ENCODE measurements at places on chromosomes 4 and X.

- DNase-seq: no peak
Measured at GRCh38 chrX:69107231-69107739, 58.0 kb downstream of the PJA1 start.

DNA sequence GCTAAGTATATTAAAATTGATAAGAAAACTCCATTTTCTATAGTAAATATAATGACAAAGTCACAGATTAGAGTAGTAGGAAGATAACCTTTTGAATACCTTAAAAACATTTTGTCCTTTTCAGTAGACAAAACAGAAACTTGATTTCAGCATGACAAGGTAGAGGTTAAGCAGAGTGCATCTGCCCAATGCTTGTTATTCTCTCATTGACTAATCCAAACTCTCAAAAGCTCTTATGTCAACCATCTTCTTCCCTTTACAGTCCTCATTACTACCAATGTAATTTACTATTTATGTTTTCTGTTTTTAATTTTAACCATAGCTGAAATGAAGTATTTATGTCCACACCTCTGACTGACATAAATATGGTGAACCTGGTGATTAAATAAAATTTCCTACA, 11.1 kb downstream of the NIPAL1 start:
- no peak for DNase-seq

DNA sequence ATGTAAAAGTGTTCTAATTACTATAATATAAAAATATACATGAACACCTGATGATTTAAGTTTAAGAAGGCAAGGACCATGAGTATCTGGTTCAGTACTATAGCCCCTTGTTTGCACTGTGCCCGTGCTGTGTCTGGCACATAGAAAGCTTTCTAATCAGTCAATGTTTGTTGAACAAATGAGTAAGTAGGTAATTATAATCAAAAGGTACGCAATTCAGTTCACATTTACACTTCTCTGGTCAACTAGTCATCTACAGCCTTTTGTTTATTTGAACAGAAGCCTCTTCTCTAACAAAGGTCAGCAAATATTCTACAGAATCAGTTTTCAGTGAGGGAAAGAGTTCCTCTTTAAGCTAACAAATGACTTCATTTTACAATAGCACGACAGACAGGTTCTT, 523.3 kb downstream of the SMARCA1 start:
- peak; percentile 78 for DNase-seq

DNA sequence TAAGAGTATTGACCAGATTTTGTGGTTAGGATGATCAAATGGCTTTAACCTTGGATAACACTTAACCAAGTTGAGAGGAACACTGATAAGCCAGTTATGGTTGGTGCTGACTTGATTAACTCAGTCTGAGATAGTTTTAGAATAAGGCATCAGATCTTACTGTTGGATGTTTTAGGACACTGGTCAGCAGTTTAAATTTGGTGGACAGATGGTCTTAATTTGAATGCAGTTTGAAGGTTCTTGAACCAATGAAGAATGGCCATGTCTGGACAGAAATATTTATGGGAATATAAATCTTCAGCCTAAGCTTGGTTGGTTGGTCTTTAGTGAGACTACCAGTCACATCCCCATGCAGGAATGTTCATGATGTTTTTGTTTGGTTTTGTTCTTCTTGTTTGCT, 2.6 kb upstream of the GIMD1 start:
- DNase-seq: no peak

GRCh38 chr4:121253961-121254360, 89.8 kb upstream of the TNIP3 start:
- DNase-seq: no peak

DNA sequence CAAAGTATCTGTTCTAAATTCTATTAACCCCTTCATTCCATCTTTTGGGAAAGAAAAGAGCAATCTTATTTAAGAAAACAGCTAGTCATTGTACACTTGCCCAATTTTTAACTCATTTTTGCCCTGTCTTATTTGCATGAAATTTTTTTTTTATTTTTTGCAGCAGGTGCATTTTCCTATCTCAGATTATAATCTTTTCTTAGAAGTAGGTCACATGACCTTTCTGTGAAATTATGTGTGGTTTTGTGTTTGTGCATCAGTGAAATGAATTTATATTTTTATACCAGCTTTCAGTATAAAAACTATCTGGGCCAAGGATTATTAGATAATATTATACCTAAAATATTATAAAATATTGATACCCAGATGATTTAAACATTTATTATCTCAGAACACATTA, 145.6 kb downstream of the INPP4B start:
- DNase-seq: no peak

DNA sequence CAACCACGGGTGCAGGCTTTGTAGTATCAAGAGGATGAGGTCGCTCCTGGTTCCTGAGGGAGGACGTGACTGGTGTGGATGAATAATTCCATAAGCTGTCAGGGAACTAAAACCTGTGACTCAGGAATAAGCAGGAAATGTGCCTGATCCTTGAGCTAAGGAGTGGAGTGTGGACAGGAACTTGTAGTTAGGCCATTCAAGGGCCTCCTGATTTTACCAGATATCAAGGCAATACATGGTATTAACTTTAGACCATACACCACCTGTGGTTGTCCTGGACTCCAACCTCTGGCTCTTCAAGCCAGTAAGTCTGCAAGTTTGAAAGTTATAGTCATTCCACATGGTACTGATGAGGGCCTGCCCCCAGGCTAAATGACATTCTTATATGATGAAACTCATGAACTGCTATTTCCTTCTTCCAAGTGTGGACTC, 12.1 kb upstream of the ING2 start:
- no peak for DNase-seq

DNA sequence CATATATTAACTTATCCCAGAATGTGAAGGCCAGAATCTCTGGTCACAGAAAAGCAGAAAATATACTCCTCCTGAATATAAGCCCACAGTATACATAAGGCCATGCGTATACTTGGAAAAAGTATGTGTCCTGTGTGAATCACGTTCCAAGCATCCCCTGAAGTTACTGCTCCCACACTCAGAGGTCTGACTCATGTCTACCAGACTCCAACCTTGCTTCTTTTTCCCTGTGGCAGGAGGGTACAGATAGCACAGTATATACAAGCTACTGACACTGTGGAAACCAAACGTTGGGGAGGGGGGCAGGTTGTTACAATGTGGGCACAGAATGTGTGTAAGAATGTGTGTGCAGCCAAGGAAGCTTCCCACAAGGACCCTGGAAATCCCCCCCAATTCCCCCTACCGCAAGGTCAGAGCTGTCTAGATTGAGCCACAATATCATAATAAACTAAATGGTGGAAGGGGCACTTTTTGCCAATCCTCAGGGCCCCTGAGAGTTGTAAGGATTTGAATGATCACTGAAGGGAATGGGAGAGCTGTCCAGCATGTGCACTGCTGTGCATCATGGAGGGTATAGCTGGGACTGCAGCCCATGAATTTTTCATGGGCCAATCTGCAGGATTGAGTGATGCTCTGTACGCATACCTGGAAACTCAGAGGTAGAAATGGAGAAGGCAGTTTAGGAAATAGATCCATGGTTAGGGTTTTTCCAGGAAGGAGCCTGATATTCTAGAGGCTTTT, 7.4 kb upstream of the RELL1 start:
- DNase-seq: no peak

- no peak for DNase-seq
Measured at GRCh38 chr4:4985844-4986243, 33.4 kb downstream of the CYTL1 start.

- no peak for DNase-seq
Measured at GRCh38 chr4:57370691-57371090, 260.5 kb upstream of the IGFBP7 start.

DNA sequence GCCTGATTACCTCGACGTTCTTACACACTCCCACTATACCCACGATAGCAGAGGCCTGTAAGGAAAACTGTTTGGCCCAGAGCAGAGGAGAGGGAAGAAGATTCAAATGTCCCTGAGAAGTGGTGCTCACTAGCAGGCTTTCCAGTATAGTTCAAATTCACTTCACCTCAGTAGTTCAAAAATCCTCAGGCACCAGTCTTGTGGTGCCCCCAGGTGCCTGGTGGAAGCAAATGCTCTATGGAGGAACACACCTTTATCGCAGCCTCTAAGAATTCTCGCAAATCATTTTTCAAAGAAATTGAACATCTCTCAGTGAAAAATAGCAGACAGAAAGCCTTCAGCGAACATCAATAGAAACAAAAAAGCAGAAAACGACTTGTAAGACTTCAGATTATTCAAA, 12.2 kb upstream of the MTMR1 start:
- DNase-seq: peak; percentile 3

DNA sequence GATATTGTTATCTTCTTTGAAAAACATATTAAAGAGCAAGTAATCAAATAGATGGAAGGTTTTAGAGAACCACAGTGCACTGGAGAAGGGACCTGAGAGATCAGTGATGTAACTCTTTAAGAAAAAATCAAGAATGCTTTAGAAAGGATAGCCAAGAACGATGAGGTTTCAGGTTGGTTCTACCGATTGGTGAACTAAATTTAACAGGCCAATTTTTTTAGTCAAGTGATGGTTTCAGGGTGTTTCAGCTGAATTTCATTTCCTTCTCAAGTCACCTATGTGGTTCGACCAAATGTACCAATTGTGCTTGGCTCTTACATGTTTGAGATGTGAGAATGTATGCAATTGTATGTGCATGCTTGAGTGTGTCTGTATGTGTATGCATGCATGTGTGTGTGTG, 26.5 kb downstream of the HS3ST1 start:
- no peak for DNase-seq

DNA sequence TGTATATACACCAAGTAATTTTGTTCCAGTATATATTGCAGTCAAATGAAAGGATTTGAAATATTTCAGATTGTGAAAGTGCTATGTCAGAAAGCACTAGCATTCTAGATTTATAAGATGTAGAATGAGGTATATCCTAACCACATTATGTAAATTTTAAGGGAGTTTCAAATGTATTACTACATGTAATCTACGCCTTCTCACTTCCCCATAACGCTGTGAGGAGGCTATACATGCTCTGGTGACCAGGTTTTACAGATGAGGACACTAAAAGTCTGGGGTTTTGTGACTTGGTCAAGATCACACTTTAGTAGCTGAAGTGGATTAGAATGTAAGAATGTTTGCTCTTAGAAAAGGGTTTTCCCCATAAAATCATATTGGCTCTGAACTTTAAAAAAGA, 8.1 kb downstream of the ENPEP start:
- DNase-seq: no peak

DNA sequence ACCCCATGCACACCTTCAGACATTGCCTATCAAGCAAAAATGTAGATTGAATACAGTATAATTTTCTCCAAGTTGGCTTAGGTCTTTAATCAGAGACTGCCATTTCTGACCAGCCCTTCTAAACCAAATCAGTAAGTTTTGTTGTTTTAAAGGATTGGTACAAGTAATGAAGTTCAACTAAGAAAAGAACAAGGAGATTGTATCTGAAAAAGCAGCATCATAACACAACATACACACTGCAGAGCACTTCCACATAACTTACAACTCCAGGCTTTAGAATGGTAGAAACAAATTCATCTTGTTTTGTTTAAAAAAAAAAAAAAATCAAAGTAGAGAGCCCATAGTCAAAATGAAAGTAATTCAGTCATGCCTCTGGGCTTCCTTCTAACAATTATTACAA, 16.1 kb upstream of the AMBN start:
- no peak for DNase-seq

- no peak for DNase-seq
Measured at GRCh38 chrX:47807548-47807947, 29.2 kb upstream of the ZNF81 start.

DNA sequence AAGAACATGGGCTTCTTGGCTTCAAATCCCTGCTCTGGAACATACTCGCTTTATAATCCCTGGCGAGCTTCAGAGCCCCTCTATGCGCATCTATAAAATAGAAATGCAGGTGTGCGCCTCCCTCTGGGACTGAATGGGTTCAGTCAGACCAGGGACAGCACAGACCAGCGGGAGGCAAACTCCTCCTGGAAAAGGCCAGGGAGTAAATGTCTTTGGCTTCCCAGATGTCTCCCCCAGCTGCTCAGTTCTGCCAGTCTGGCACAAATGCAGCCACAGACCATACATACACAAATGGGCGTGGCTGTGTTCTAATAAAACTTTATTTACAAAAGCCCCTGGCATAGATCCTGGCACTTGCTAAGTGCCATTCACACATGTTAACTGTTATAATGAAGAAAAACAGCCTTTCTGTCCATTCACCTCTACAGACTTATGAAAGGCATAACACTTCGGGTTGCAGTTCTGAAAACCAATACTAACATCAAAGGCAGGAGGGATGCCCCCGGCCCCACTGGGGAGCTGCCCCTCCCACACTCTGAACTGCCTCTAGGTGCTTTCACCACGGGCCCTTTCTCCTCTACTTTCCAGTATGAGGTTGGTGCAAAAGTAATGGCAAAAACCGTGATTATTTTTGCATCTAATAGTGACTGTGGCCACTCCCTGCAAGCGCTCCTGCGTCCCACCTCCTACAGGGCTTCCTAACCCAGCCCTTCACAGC, 4.6 kb downstream of the JAKMIP1 start:
- no peak for DNase-seq

DNA sequence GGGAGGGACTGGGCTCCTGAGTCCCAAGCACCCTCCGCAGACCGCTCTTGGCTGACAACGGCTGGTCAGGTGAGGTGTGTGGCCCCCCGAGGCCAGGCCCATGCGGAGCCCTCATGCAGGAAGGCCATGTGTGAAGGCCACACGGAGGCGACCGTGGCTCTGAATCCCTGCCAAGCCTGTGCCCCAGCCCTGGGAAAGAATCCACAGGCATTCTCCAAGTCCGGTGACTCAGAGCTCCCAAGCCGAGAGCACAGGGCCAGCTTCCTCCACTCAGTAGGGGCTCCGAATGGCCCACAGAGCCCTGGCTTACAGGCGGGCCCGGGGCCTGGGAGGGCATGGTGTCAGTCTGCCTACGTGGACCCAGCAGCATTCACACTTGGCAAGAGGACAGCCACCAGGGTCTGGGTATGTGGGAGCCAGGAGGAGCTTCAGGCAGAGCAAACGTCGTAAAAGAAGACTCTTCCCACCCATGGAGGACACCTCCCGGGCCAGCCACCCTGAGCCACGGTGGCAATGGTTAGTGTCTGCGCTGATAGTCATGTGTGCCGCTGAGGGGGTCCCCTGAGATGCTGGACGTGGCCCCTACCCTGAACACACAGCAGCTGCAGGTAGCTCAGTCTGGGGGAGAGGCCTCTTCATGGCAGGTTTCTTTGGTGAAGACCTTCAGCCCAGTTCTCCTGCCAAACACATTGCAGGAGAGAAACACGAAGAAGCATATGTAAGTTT, 105.7 kb downstream of the PSAPL1 start:
- DNase-seq: no peak
